ENCODE measurements at places on chromosomes 3 and 15.

DNA sequence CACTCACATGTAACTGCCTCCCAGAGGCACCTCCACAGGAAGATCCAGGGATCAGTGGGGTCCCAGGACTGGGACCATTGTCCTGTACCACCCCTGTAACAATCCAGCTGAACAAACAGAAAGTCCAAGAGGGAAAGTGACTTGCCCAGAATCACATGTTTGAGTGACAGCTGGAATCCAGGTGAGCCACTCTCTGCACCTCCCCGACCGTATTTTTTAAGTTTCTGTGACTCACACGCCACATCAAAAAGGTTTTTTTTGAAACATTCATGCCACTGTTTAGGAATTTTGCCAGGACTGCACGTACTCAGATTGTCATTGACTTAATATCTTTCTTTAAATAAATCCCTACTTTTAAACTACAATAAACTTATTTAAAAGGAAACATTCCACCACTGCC, 9.8 kb upstream of the SLC6A1 start:
- no peak for DNase-seq

GRCh38 chr3:125104639-125105038, 48.8 kb upstream of the HEG1 start:
- DNase-seq, result no peak

DNA sequence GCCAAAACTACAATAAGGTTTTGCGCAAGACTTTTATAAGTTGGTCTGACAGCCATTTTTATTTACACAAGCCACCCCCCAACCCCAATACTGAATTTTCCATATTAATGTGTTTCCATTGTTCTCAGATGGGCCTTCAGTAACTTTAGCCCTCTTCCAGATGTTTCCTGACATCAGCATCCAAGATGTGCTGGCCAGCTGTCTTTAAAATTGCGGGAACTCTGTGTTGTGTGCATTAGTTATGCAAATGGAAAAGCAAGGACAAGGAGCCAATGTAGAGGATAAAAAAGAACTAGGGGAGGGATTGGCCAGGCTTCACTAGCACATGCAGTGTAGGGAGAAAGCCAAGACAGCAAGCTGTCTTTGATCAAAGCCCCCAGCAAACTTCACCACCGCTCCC, 45.4 kb downstream of the COMMD2 start:
- no peak for DNase-seq

DNA sequence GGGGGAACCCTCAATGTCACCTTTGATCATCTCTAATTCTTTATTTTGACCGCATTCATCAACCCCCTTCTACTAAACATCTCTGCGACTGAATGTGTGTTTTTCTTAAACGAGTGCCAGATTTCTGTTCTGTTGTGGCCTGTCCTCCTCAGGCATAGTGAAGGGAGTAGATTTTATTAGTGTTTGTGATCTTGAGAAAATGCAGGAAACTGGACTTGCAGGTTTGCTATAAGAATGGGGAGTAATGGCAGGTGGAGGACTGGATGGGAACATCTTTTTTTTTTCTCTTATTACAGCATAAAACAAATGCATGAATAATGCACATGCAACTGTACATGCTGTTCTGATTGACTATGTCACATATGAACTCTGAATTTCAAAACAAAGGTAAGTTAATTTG, 59.3 kb downstream of the ADAMTSL3 start:
- no peak for DNase-seq

DNA sequence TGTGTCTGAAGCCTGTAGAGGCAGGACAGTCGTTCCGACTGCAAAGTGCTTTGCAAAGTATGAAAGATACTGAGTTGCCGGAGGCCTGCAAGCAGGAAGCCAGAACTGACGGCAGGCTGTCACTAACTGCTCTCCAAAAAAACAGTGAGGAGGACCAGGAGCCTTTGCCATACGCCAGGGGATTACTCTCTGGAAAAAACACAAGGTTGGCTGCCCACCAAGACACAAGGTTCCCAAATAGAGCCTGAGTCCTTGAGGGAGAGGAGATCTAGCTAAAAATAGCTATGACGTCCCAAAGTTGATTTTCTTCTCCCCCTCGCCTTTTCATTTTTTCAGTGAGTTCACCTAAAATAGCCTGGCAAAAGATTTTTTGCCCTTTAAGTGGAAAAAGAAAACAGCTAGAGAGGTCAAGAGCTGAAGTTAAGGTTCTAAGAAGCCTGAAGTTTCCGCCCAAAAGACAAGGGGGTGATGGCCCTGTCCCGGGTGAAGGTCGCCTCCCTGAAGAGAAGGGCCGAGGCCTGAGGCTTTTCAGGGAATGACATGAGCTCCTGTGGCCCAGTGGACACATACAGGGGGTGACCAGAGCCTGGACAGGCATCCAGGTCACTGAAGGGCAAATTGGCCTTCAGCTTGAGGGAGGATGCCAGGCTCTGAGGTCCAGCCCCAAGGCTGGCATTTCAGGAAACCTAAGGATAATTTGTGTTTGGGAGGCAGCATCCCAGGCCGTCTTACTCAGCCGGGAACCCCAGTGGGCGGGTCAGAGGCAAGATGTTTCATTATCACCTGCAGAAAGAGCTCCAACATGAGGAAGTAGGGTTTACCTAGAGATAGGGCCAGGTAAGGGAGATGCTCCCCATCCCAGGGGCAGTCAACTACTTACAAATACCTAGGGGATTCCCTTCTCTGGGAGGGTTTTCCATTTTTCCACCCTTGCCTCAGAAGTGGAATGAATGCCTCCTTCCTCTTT, 44.9 kb upstream of the DGKG start:
- DNase-seq, result no peak

DNA sequence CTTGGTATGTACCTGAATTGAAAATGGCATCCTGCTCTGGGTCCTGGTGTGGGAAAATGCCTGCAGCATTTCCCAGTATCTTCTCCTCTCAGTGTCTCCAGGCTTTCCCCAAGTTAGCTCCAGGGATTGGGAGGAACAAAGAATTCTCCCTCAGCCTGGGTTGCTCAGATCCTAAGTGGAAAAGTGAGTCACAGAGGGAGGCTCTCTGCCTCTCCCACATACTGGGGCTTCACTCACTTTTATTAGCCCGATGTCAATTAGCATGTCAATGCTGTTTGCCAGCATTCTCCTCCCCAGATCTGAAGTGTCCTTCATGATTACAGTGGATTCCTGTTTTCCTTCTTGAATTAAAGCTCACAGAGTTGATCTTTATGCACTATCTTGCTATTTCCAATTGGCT, 655.0 kb downstream of the EPHA3 start:
- DNase-seq, result no peak
